Astrocyte of the spinal cord (primary cell): ENCODE measurements at places on chromosomes 16 and 17.

- no peak for DNase-seq
Observed at GRCh38 chr16:78126662-78127061, 27.2 kb downstream of the WWOX start.

DNA sequence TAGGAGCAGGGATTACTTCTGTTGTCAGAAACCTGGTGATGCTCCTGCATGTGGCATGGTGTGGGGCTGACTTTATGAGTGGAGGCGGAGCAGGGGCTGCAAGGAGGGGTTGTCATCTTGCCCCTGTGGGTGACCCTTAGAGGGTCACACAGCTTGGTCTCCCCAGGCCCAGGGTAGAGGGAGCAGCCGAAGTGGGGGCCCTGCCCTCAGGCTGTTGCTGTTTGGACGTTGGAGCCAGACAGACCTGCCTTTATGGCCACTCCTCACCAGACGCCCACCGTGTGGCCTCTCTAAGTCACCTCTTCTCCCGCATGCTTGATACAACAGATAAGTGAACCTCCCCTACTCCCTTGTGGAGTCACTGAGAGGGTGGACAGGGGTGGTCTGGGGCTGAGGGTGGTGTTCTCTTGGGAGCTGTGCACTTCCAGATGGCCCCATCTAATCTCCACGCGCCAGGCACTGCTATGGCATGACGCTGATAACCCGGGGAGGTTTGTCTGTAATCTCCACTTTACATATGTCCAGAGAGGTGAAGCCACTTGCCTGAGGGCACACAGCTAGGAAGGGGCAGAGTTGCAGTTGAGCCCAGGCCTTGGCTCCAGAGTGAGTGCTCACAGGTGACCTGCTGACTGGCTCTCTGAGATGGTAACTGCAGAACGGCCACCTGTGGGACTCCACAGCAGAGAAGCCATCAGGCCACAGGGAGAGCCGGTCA is 10.0 kb downstream of the MAP2K3 start:
- no peak for DNase-seq

DNA sequence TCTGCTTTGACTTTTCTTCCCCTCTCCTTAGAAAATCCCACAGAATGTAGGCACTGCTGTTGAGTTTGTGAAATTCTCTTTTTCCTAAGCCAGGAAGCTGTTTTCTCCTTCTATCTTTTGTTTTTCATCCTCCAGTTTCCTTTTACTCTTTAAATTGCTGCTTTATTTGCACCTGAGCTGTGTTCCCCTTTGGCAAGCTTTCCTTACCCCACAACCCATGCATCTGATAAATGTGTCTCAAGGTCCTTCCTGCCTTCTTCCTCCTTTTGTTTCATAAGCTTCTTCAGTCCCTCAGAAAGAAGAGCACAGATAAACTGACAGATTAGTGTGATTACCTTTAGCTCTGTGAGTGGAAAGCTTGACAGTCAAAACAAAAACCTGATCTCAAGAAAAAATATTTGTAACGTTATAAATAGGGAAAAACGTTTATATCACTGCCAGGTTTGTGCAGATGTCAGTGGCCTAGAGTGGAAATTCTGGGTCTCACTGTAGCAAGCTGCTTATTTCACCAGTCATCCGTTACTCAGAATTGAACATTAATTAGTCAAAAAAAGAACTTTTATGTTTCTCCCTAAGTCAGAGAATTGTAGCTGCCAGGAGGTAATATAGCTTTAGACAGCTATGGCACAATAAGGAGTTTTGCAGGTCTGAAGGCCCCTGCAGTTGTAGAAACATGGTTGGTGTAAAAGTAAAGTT is 23.6 kb downstream of the GSDMB start:
- no peak for DNase-seq

DNA sequence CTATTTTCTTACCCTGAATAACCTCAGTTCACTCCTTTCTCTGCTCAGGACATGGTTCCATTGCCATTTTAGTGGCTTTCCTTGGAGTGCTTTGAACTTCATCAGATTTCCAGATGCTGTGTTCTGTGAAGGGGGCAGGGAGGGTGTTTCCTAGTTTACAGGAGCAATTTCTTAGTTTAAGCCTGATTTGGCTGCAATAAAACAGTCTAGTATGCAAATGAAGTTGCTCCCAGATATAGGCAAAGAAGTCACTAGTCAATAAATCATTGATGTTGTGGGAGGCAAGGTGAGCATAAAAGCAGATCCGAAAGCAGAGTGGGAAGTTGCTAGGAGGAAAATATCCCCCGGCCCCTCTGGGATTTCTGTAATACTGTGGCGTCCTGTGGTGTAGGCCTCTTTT is 202.3 kb downstream of the HS3ST4 start:
- no peak for DNase-seq

GRCh38 chr16:55297910-55298479 is 26.0 kb upstream of the IRX6 start:
- DNase-seq, result peak; percentile 0

DNA sequence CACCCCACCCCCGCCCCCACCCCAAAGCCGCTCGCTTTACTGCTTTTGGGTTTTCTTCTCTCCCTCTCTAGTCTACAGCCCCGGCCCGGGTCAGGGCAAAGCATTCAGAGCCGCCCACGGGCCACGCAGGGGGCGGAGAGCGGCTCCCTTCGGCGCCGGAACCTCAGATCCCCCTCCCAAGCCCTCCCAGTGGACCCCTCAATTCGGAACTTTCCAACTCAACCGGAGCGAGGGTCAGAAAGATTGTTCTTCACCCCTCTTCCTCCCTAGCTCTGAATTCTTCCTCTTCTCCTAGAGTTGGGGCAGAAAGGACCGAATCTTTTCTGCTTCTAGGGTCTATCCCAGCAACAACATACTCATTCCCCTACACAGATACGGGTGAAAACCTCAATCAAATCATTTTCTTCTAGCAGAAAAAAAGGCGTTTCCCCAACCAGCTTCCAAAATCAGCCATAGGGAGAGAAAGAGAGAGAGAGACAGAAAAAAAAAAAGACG is 1.0 kb downstream of the HOXB2 start:
- DNase-seq, result no peak

GRCh38 chr16:10624527-10624926 is 44.1 kb upstream of the EMP2 start:
- no peak for DNase-seq

DNA sequence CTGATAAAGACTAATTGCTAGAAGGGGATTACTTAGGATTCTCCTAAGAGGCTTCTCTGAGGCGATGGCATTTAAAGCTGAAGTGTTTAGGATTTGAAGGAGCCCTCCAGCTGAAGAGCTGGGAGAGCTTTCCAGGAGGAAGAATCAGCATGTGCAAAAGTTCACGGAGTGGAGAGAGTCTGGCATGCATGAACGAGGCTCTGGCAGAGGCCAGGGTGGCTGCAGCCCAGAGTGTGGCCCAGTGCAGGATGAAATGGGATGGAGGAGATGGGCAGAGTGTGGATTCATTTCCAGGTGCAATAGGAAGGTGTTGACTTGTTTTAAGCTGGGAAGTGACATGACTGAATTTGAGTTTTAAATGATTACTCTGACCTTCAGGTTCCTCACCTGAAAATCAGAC is 249.0 kb upstream of the CCL2 start:
- DNase-seq, result no peak
